ENCODE measurements at places on chromosomes 6 and 20. TPM values are rescaled to one million over a fixed set of nuclear protein-coding genes. Genes with fewer than 3 reads are reported as not detected.

DNA sequence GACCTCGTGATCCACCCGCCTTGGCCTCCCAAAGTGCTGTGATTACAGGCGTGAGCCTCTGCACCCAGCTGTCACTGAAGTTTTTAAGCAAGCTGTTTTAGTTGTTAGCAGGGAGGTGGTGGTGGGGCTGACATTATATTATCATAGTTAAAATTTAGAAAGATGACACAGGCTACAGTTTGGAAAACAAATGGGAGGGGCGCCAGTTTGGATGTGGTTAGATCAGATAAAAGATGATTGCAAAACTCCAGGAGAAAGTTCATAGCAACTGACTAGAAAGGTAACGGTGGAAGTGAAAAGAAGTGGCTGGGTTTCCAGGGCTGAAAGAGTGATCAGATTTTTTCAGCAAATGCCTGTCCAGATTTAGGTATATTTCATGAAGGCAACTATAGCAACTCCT, 311.9 kb upstream of the CITED2 start:
- no peak for DNase-seq

- peak; percentile 75 for DNase-seq
These were observed 1.4 kb upstream of the TRIM39 start for GRCh38 chr6:30325150-30325872.

DNA sequence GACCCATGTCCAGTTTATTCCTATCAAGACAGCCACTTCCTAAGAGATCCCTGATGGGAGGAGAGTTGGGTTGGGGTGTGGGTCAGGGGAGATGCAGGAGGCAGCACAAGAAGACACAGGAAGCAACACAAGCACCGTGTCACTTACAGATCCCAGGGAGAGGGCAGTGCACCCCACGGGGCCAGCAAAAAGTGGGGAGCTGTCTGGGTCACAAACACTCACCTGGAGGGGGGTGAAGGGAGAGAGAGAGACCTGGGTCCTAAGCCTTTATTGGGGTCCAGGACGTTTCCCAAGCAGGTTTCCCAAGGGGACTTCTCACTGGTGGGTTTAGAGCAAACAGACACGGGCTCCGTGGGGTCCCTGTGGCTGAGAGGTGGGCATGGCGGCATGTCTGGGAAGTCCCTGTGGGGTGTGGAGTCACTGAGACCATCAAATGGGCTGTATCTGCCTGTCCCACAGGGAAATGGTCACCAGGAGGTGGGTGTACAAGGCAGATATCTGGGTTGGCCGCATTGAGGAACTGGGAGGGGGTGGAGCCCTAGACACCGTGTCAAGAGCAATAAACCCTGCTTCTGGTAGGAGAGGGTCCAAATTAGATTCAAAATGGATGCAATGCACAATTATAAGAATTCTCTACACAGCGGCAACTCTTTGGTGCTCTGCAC, 1.6 kb upstream of the CD93 start:
- no peak for DNase-seq

GRCh38 chr6:89402776-89403175, 9.3 kb downstream of the RRAGD start:
- DNase-seq: no peak

DNA sequence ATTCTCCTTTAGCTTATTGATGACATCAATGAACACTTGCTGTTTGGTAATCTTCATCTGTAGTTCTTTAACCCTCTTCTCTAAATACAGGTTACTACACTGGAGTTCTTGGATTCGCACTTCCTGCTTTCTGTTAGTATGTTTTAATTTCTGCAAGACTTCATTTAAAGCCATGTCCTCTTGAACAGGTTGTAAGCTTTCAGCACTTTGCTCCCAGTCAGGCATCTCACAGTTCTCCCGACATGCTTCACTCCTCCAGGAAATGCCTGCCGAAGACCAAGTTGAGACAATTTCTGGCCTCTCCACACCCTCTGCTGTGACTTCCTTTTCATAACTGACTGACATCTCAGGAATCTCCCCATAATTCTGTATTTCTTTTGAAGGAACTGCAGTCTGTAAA, 15.8 kb downstream of the CAGE1 start:
- DNase-seq: no peak

DNA sequence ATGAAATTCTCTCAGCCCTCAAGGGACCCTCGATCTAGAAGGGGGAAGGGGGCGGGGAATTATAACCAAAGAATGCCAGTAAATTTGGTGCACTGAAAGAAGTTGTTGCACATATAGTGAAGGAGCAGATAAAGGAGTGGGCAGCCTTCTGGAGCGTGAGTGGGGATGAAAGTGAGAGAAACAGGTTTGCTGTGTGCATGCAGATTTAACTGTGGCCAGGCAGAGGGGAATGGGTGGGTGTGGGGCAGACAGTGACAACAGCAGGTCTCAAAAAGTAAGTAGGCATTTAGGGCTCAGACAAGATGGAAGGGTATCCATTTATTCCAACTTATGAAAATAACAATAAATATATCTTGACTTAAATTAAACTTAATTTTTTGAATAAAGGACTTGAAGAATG, 149.1 kb downstream of the KCNQ5 start:
- no peak for DNase-seq

CLPSL1 gene
- total RNA-seq: not detected

DNA sequence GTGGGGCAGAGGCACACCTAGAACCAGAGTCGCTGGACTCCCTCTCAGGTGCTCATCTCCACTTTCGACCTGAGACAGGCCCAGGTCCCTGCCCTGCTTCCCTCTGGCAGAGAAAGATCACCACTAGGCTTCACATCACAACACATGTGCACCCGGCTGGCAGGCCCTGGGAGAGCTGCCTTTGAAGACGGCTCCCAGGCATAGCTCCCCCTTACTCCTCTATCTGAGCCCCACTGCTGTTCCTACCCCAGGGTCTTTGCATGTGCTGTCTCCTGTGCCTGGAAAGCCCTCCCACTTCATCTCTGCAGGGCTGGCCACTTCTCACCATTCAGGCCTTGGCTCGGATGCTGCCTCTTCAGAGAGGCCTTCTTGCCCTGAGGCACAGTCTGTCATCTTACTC, 89.2 kb downstream of the NOL4L start:
- no peak for DNase-seq

DNA sequence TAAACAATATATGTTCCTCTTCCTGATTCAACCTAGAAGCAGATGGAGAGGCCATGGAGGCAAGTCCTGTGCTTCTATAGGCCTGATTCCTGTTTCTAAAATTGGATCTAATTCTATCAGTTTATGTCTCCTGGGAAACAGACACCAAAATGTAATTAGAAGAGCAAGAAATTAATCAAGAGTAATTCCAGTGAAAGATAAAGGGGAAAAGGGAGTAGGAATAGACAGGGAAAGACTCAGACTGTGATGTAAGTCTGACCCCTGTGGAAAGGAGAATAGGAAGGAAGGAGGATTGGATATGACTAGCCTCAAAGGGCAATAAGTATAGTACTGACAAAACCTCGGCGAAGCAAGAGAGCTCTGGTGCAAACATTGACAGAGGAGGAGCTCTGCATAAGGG, 33.9 kb upstream of the FBXO30 start:
- no peak for DNase-seq

DNA sequence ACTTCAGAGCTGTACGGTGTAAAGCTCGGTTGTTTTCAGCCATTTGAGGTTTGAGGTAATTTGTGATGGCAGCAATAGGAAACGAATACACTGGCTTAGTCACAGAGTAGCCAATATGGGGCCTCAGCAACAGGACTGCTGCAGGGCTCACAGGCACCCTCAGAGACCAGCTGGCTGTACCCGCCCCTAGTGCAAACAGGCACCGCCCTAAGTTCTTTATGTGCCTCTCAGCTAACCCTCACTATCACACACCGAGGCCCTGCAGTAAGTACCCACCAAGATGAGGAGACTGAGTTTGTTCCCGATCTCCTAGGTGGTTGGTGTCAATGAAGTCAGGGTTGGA, 11.2 kb upstream of the SERPINB9 start:
- DNase-seq: no peak

ZSCAN9 gene
- total RNA-seq: 2.3 TPM

DNA sequence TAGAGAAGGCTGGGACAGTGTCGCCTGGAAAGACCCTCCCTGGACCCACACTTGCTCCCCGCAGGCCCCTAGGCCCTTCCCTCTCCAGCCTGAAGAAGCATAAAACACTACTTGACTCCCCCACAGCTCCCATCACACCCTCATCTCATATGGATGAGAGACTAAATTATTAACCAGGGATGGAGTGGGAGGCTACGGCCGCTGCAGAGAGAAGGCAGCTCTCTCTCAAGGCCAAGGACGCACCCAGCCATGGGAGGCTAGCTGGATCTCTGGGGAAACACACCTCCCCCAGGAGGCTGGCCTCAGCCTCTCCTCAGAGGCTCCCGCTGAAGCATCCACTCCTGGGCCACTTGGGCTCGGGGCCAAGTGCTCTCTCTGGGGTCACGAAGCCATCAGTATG, 102.5 kb downstream of the GRM4 start:
- DNase-seq: no peak

- no peak for DNase-seq
These were observed 36.6 kb downstream of the ABHD12 start for GRCh38 chr20:25353747-25354705.

GRCh38 chr6:148831064-148831463, 84.2 kb downstream of the UST start:
- peak; percentile 7 for DNase-seq

TCF21 gene
- 0.05 TPM for total RNA-seq

DNA sequence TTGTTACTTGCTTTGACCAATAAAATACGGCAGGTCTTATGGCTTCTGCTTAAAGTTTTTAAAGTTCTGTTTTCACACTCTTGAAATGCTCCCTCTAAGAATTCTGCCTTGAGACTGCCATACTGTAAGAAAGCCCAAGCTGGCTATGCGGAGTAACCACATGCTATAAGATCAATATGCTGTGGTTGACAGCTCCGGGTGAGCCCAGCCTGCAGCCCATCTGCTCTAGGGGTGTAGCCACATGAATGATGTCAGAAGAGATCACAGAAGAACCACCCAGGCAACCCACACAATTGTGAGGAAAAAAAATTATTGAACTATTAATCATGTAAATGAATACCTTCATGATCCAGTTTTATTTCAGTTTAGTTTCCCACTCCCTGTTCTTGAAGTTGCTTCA, 26.1 kb upstream of the SH3BGRL2 start:
- no peak for DNase-seq

DNA sequence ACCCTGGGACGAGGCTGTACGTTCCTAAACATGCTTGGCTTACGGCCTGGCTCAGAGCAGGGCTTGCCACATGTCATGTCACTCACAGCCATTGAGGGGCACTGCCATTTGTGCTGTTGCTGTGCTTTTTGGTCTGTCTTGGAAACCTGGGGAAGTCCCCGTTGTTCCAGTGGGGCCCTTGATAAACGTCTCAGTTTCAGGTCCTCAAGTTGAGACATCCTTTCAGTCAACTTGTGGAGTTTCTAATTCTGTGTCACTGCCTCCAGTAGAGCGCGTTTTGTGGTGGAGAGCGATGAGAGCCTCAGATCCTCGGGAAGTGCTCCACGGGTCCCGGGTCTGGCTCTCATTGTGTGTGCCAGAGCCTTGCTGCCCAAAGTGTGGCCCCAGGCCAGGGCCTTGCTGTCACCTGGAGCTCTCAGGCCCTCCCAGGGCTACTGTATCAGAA, 43.0 kb upstream of the CCR6 start:
- DNase-seq: peak; percentile 39

- DNase-seq: no peak
These were observed 12.2 kb downstream of the RRP36 start for GRCh38 chr6:43033496-43034189.

DNA sequence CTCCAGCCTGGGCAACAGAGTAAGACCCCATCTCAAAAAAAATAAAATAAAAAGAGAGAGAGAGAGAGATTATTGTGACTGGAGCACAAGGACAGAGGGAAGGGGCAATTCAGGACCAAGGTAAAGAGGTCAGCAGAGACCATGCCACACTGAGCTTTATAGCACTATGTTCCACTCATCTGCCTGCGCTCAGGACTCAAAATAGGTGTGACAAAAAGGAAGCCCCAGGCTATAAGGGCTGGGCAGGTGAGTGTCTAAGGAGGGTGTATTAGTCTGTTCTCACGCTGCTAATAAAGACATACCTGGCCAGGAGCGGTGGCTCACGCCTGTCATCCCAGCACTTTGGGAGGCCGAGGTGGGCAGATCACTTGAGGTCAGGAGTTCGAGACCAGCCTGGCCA, 23.1 kb upstream of the SRSF6 start:
- DNase-seq: no peak

TRAPPC3L gene
- not detected for total RNA-seq
